T-helper 2 cell treated with Interferon-gamma antibody and Interleukin-4, amounts not matched to agents 5 μg/mL and 100 μg/mL, for 36 hours (primary cell): ENCODE measurements at places on chromosomes 11 and 22.

- DNase-seq: peak; percentile 34
Observed at GRCh38 chr11:71977743-71978418, 20.8 kb upstream of the IL18BP start.

GRCh38 chr11:62857541-62857982, 18.2 kb upstream of the WDR74 start:
- DNase-seq: no peak

- DNase-seq: peak; percentile 42
Observed at GRCh38 chr22:19756288-19757128, 4.1 kb upstream of the TBX1 start.

- DNase-seq: no peak
Observed at GRCh38 chr11:86408845-86409244, 34.2 kb downstream of the CCDC81 start.

DNA sequence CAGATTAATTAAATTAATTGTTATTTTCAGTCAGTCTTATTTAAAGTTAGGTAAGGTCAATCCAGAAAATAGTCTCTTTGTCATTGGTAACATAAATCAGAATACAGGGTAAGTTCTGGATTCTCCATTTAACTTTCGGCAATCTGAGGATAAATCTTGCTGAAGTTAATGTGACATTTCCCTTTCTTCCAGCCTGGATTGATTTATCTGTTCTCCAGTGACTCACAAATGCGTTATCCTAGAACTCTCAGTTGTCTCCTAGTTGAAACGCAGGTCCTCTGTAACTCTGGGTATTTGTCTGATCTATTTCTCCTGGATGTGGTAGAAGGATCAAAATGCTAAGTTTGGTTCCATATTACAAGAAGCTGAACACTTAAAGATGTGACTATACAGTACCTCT, 21.0 kb downstream of the OR51E1 start:
- DNase-seq: no peak

DNA sequence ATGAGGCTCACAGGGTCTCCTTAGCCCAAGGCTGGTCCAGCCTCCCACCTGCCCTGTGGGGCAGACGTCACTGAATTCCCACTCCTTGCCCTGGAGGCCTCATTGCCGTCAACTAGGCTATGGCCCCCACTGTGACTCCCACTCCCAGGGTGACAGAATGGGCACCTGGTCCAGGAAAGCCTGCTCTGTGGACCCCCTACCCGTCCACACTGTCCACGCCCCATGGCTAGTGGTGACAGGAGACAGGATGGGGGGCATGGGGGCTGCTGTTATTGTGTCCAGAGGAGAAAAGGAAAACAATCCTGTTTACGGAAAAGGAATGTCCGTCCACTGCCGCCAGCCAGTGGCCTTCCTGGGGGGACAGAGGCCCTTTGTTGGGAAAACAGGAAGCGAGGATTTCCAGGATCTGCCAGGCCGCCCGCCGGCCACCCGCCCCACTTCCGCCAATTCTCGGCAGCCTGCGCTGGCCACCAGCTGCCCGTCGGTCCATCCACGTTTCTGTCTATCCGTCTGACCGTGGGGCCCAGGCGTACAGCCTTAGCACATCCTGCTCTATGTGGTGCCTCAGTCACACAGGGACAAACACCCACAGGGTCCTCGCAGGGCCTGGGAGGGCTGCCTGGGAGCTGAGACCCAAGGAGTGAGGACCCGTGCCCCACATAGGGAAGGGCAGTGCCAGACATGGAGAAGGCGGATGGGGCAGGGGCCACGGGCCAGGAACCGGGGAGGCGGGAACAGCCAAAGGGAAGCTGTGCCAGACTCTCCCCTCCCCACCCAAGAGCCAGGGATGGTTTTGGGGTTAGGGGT, 19.5 kb downstream of the CRELD2 start:
- DNase-seq: no peak

GRCh38 chr11:119335091-119335654, 846 bp downstream of the RNF26 start:
- DNase-seq: no peak

DNA sequence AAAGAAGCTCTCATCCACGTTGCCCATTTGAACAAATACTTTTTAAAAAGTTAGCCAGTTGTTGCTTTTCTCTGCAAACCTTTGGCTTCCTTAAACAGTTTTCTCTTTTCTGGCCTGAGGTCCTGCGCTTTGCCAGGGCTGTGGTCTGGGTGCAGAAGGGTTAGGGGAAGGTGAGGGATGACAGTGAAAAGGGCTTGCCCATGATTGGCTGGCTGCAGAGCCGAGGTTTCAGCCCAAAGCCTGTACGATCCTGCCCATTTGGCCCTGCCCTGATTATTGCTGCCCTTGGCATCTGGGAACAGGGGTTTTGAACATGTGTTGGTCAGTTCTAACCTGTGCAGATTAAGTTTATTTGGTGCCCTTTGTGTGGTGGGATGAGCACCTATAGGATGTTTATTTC, 1.5 kb downstream of the INCENP start:
- no peak for DNase-seq

- DNase-seq: no peak
Observed at GRCh38 chr11:115990004-115990447, 485.8 kb upstream of the CADM1 start.

- peak; percentile 1 for DNase-seq
Observed at GRCh38 chr11:2218031-2218633, 46.5 kb upstream of the TH start.

GRCh38 chr11:85666687-85667086, 1.8 kb upstream of the CREBZF start:
- no peak for DNase-seq

DNA sequence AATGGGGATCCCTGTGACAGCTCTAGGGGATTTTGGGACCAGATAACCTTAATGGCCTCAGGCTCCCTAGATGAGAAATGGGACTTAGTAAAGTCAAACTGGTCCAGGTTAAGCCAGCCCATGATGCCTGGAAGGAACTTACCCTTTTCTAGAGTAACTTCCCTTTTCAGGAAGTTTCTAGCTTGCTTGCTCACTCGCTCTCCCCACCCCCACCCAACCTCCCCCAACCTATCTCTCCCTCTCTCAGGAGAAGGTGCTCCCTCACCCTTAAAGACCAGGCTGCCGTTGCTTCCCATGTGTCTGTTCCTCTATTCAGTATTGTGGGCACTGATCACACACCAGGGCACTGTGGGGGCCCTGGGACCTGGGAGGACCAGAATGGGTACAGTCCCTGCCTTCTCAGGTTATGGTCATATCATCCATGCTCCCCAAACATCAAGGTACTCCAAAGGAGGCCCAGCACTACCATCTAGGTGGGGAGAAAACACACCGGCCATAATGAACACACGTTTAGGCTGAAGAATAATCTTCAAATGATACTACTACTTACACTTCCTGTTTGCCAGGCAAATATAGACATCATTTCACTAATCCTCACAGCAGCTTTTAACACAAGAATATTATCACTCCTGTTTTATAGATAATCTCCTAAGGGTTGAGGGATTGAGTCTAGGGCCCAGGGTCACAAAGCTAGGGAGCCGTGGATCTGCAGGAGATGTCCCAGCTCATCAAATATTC, 18.2 kb downstream of the KCNQ1OT1 start:
- no peak for DNase-seq

- DNase-seq: no peak
Observed at GRCh38 chr22:36191106-36191836, 10.3 kb downstream of the APOL4 start.

DNA sequence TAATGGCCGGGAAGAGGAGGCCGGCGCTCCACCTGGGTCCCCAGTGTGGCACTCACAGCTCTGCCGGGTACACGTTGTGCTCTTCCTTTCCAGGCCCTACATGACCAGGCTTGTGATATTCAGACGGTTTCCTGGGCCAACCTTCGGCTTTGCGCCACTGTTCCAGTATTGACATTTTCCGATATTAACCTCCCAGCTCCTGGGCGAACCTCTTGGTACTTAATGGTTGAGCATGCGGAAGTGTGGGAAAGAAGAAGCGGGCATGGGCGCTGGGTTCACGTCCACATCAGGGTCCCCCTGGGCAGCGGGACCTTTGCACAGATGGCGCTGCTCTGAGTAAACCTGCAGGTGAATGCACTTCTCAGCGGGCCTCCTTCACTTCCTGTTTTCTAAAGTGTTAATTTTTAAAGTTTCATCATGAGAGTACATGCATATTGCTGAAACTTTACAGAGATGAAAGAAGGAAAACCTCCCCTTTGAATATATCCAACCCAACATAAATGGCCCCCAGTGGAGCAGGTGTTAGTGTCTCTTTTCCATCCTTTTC, 286.7 kb downstream of the TBC1D22A start:
- no peak for DNase-seq

DNA sequence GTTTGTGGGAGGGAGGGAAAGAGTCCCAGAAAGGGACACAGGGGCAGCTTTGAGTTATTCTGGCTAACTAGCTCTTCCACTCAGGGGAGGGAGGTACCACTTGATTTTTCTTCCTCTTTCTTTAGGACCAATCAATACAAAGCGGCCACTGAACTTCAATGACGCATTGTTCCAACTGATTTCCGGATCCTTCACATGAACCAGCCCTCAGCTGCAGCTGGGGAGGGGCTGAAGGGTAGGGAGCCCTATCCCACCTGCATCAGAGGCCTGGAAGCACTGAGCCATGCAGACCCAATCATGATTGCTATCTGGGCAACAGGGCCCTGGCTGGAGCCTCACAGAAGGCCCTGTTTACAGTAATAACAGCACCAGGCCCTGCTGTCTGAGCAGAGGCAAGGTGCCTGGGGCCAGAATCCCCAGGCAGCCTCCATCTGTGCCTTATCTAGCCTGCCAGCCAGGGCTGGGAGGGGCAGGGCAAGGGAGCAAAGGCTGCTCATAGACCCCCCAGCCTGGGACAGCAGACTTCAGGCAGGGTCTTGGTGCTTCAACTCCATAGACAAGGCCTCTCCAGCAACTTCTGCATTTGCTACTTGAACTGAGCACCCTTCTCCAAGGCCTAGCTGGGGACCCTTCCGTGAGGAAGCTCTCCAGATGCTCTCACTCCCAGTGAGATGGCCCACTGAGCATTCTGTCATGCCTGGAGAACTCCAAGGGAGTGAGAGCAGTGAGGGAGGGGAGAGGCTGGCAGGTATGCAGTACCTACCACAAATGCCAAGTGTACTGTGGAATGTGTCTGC, 22.5 kb downstream of the CLPB start:
- no peak for DNase-seq

- no peak for DNase-seq
Observed at GRCh38 chr11:11534981-11535380, 86.8 kb downstream of the GALNT18 start.

DNA sequence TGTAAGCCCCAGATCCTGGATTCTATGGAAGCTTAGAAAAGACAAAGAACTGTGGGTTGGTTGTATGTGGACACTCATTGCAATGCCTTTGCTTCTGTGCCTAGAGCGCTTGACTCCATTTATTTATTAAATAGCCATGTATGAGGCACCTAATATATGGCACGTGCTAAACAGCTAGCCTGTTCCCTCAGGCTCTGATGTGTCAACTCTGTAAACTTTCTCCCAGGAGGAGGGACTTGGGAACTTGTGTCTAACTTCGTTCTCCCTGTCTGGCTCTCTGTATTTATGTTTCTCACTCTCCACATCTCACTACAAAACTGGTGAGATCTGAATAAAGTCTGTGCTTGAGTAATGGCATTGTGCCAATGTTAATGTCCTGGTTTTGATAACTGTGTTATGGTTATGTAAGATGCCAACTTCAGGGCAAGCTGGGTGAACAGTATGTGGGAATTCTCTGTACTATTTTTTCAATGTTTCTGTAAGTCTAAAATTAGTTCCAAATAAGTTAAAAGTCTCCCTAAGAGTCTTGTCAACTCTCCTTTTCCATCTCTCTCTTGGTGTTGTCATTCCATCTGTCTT, 34.1 kb upstream of the ZBTB16 start:
- DNase-seq: no peak

GRCh38 chr11:134158023-134158422, 65.7 kb downstream of the NCAPD3 start:
- no peak for DNase-seq

DNA sequence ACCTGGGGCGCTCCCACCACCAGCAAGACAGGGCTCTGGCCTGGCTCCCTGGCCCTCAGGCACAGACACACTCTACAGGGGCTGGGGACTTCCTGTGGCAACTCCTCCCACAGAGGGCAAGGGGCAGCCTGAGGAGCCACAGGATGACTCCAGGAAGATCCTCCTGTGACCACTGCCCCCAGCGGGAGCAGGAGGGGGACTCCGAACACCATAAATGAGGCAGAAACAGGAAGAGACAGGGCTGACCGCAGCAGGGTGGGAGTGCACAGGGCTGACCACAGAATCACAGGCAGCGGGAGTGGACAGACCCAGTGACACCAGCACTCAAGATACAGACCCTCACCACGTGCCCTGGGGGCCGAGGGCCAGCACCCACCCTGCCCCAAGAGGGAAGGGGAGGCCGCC, 10.8 kb downstream of the ARAP1 start:
- DNase-seq: no peak

DNA sequence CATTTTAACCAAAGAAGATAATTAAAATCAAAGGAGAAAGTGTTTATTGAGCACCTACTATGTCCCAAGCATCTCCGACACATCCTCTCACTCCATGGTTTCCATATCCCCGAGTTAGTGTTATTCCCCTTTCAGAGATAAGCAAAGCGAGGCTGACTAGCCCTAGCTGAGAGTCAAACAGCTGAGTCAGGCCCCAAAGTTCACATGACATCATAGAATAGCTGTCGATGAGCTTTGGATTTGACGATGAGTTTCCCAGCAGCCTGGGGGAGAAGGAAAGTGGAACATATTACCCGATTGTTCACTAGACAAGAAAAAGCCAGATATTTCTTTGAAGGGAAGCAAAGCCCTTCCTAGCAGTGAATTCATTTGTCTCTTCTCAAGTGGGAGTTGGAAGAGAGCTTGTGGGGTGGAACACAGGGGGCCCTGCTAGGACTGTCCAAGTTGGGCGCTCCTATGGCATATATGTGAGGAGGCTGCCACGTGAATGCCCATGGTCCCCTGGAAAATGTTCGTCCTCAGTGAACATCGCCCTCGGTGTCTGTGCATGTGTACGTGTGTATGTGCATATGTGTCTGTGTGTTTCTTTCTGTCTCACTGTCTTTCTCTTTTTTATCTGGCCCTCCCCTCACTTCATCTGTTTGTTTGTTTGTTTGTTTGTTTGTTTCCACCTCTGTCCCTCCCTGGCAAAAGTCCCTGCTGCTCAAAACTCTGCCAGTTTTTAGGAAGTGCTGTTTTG, 493 bp upstream of the CYTH4 start:
- DNase-seq: no peak

GRCh38 chr11:130523609-130524008, 75.2 kb downstream of the ADAMTS15 start:
- DNase-seq: no peak

- no peak for DNase-seq
Observed at GRCh38 chr11:116086426-116086825, 582.2 kb upstream of the CADM1 start.

- DNase-seq: no peak
Observed at GRCh38 chr11:20068691-20069090, 91.6 kb downstream of the DBX1 start.

DNA sequence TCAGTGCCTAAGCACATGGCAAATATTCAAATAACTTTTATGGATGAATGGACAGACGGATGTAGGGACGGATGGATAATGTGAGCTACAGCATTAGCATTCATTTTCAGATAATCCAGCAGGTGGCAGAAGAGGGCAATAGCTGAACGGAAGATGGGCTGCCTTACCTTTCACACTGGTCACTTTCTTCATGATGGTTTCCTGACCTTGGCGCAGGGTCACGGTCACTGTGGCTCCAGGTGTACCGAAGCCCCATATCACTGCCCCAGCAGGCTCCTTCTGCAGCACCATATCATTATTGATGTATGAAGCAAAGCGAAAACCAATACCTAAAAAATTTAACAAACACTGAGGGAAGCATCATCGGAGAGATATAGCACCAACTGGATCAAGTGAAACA, 4.3 kb downstream of the SIAE start:
- DNase-seq: peak; percentile 27
